ENCODE measurements at places on chromosomes 16 and 17.

- no peak for DNase-seq
These were observed 8.7 kb upstream of the CAVIN1 start for GRCh38 chr17:42431758-42432161.

DNA sequence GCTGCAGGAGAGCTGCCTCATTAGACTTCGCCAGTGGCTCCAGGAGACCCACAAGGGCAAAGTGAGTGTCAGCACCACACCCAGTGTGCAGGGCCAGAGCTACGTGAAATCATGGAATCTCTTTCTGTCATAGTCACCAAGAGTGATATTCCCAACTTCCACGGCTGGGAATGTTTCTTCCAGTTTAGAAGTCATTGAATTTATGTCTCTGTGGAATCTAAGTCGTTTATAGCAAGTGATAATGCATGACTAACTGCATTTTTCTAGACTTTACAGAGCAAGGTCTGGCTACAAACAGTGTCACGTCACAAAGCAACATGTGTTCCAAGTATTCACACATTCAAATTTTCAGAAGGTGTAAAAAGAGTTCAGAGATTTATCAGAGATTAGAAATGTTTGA, 55.5 kb downstream of the SEC14L1 start:
- no peak for DNase-seq

- DNase-seq: no peak
These were observed 69.3 kb downstream of the IRF8 start for GRCh38 chr16:85968041-85968920.

DNA sequence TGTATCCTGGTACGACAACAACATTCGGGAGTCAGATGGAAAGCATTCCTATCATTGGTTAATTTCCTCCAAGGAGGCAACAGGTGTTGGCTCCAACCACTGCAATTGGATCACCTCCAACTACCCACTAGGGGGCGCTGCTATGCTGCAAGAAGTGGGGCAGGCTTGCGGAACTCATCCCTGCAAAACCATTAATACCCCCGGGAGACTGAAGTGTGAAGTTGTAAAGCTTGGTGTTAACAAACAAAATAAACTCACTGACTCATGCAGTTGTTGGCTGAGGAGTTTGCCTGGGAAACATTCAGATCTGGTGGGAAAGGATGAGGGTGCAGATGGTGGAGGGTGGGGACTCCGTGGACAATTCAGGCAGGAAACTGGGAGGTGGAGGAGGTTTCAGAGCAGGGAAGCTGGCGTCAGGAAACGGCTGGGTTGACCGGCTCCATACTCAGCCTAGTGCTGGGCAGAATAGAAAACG, 84.9 kb downstream of the HS3ST2 start:
- DNase-seq: no peak

- no peak for DNase-seq
These were observed 59.8 kb downstream of the CDH11 start for GRCh38 chr16:65061935-65062518.

DNA sequence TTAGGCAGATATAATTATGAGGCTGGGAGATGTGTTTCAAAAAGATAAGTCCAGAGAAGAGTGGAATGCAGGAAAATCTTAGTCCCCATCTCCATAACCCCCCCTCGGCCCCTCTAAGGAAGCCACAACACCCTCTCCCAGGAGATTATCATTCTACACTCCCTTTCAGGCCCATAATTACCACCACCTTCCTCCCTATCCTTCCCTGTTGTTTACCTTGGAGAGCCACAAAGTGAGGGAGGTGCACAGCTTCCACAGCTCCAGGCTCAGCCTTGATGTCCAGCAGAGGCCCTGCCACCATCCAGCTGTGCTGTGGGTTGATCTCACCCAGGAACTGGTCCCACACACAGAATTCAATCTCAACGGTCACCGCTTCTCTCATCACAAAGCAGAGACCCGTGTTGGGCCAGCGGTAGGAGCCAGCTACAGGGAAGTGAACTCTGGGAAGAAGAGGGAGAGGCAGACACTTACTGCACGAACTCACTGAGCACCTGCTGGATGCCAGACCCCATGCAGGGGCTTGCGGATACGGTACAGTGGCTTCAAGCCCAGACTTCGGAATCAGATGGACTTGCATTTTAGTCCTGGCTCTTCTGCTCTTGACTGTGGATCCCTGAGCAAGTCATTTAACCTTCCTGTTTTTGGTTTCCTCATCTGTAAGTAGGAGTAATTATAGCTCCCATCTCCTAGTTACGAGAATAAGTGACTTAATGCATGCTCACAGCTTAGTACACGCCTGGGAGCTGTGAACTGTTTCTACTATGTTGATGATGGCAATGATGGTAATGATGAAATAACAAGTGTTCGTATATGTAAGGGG, 44.1 kb downstream of the MIS12 start:
- no peak for DNase-seq

DNA sequence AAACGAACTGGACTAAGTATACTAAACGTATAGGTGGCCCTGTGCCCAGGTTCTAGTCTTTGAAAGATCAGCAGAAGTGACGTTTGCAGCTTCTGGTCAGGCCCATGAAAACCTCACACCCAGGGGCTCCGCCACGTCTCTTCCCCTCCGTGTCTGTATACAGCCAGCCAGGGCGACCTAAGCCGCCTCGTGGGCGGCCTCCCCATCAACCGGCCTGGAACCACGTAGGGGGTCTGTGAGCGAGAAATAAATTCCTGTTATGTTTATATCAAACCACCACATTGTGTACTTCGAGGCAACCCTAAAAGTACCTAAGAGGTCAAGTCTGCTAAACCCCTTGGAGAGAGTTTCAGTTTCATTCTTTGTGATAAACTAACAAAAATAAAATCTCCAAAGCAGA, 6.8 kb downstream of the TK1 start:
- DNase-seq: no peak

GRCh38 chr17:2398655-2399571, 1.9 kb downstream of the MNT start:
- DNase-seq: peak; percentile 45

GRCh38 chr16:83013071-83013470, 386.3 kb downstream of the CDH13 start:
- DNase-seq: no peak

DNA sequence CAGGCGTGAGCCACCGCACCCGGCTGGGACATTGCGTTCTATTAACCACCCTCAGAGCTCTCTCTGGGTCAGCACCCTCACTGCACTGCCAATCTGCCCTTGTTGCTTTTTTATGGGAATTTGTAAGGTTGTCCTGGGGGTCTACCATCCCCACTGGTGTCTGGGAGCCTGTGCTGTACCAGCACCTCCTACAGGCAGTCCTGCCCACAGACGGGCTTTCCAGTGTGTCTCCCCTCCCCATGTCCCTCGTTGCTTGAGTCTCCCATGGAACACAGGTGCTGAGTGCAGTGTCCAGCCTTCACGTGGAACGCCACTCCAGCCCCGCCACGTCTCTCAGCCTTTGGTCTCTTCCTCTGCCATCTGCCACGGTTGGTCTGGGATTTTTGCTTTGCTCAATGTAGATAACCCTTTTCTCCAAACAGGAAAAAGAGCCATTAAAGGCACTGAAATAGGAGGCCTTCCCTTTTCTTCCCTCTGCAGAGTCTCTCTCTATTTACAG, 68.0 kb upstream of the CBX4 start:
- no peak for DNase-seq

DNA sequence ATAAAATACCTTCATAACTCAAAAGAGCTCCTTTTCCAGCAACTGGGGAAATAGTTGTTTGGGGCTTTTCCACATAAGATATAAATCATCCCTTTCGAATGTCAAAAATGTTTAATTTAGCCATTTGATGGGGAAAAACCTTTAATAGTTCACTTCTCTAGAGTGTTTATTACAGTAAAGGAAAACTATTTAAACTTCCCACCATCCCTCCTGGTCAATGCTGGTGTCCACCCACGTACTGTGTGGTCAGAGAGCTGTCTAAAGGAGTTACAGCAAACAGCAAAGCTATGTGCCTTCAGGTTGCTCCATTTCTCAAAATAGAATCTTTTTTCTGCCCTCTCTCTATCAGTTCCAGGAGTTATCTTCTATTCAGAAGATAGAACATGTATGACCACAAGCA, 33.5 kb downstream of the KANSL1 start:
- no peak for DNase-seq

DNA sequence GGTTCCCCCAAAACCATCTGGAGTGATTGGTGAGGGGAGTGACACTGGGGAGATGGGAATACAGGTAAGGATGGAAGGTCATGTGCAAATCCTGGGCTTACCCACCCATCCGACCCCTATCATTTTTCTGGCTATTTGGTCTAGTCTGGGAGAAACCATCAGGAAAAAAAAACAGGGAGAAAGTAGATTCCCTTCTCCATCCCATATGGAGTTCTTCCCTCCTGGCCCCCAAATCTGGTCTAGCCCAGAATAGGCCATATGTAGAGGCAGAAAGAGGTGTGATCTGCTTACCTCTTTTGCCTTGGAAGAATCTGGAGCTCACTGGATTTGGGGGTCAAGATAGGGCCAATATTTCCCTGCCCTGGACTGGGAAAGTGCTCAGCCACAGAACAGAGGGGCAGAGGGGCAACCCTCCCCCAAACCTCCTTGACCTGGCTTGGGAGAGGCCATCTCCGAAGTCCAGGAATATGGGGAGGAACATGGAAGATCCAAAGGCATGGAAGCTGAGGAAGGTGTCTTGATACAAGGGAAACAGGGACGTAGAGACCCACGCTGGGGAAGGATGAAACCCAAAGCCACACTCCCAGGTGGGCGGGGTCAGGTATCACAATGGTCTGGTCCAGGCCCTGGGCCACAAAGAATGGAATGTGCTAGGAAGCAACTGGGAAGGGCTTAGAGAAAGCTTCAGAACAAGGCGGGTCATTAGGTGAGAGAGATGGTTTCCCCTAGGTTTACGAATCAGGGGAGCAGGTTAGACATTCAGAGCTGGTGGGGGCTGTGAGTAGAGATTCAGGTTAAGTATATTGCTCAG, 16.2 kb downstream of the CHRNB1 start:
- no peak for DNase-seq

GRCh38 chr17:62704381-62704971, 77.0 kb downstream of the MRC2 start:
- no peak for DNase-seq

DNA sequence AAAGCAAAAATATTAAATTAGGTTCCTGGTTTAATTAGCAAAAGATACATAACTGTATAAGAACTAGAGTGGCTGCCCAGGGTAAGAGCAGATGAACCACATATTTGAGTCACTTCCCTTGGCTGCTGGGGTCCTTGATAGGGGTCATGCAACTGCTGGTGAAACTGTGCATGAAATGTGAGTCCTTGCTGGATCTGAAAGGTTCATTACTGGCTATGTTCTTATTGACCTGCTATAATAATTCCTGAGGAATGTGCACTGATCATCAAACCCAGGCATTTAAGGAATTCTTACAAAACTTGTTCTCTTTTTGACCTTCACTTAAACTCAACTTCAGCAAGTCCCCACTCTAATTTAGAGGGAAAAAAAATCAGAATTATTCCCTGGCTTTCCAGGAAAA, 183.4 kb downstream of the ZNF18 start:
- DNase-seq: no peak

DNA sequence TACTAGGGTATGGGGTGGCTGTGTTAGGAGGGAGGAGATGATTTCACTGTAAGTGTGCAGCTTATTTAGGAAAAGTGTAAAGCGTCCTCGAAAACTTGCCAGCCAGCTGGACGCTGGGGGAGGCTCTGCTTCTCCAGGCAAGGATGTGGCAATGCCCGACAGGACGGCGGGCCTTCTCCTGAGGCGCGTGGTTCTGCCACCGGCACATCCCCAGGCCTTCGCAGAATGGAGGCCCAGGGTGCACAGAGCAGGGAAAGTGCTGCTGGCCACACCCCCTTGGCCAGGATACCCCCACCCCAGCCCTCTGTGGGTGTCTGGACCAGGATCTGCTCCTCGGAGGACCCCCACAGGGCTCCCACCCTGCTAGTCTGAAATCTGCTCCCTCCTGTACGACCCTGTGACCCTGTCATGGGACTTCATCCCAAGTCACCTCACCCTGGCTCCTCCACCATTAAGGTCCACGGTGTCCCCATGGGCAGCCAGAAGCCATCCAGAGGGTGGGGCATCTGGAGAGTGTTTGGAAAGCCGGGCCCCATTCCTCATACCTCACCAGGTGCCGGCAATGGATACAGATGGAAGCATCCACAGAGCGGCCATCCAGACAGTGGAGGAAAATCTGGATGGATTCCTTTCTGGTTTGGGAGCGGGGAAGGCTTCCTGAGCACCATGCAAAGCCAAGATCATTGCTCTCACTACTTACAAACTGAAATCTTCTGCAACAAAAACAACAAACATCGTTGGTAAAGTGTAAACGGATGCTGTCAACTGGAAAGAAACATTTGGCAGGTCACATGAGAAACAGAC, 9.2 kb upstream of the SRRM2 start:
- DNase-seq: no peak

- DNase-seq: no peak
These were observed 24.5 kb downstream of the FCSK start for GRCh38 chr16:70478912-70479341.
